ENCODE measurements at places on chromosomes 5 and 9.

GRCh38 chr9:35636135-35636876, 14.4 kb downstream of the SIT1 start:
- no peak for DNase-seq

DNA sequence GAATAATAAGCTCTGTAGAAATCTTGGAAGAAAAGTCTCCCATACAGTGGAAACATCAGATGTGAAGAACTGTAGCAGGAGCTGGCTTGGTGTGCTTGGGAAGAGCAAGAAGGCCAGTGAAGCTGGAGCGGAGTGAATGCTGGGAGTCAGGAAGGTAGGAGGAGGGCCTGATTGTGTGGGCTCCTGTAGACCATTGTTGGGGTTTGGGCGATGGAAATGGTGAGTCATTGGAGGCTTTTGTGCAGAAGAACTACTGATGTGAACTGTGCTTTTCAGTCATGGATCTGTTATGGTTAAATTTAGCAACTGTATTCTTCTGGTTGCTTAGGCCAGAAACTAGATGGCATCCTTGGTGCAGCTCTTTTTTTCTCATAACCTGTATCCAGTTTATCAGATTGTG, 2.3 kb downstream of the ICE1 start:
- no peak for DNase-seq

DNA sequence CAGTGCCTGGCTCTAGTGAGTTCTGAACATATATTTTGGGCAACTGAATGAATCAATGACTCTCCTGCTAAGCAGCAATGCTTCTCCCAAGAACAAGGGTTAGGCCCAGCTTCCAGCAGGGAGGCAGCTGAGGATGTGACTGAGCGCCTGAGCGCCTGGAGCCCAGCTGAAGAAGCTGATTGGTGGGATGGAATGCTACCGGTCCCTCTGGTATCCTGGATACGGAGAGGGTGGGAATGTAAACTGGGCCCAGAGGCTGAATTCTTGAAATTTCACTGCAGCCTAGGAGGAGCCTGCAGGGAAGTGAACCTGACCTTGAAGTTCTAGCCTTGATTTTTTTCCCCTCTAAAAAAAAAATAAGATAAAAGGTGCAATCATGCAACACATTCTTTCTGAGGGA, 43.2 kb downstream of the WWC1 start:
- peak; percentile 47 for DNase-seq

GRCh38 chr5:88539693-88540365, 271.2 kb upstream of the TMEM161B start:
- no peak for DNase-seq

DNA sequence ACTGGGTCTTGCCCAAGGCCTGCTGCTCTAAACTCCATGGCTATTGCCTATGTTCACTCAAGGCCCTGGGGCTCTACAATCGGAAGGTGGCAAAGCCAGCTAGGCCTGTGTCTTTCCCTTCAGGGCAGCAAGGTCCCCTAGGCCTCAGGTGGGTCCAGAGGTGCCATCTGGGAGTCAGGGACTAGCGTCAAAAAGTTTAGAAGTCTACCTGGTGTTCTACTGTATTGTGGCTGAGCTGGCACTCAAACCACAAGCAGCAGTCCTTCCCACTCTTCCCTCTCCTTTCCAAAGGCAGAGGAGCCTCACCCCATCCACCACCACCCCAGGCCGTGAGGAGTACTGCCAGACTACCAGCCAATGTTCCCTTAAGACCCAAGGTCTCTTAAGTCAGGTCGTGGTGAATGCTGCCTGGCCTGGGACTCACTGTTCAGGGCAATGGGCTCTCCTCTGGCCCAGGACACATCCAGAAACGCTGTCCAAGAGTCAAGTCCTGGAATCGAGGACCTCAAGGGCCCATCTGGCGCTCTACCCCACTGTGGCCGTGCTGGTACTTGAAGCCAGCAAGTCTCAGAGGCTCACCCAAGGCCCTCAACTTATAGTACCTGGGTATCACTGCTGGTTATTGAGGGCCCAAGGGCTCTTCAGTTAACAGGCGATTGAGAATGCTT, 13.0 kb upstream of the SARDH start:
- DNase-seq: no peak

DNA sequence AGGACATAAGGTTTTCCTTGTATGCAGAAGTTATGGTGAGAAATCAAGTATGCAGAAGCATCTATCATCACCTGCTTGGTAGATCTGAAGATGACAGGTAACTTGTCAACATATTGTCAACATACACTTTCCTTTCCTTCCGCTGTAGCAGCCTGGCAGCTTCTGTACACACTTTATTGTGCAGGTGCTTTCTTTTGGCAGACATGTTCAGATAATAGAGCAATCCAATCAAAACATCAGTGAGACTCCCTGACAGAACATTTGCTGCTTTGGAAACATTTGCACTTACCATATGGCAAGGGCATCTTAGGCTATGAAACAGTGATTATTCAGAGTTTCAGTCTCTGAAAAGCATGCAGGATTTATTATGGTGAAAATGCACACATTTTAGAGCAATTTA, 161.1 kb upstream of the CDH12 start:
- DNase-seq: no peak

GRCh38 chr9:23766613-23767012, 59.4 kb downstream of the ELAVL2 start:
- no peak for DNase-seq

DNA sequence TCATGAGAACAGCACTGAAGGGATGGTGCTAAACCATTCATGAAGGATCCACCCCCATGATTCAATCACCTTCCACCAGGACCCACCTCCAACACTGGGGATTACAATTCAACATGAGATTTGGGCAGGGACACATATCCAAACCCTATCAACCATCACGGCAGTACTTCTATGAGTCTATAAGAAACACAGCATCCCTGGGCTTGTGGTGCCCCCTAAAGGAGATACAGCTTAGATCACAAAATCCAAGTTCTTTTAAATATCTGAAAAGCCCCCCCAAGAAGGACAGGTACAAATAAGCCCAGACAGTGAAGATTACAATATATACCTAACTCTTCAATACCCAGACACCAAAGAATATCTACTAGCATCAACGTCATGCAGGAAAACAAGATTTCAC, 233.7 kb upstream of the ADRA1B start:
- no peak for DNase-seq

- DNase-seq: no peak
Observed at GRCh38 chr9:133186736-133187135, 22.3 kb downstream of the OBP2B start.

DNA sequence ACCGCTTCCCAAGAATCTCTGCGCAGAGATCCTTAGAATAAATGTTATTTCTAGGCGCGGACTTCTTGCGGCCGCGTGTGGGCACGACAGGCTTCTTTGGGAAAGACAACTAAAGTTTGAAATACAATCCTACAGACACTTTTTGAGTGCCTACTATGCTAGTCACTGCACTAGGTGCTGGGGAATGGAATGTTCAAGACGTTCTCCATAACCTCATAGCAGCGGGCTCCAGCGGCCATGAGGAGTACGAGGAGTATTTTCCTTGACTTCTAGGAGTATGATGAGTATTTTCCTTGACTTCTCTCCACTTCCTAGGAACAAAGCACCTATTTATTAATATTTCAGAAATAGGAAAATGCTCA, 636 bp upstream of the PWWP2A start:
- DNase-seq: no peak

GRCh38 chr5:77643654-77644370, 5.3 kb upstream of the OTP start:
- DNase-seq: no peak

- DNase-seq: peak; percentile 21
Observed at GRCh38 chr5:134647750-134648424, 698 bp upstream of the SEC24A start.

DNA sequence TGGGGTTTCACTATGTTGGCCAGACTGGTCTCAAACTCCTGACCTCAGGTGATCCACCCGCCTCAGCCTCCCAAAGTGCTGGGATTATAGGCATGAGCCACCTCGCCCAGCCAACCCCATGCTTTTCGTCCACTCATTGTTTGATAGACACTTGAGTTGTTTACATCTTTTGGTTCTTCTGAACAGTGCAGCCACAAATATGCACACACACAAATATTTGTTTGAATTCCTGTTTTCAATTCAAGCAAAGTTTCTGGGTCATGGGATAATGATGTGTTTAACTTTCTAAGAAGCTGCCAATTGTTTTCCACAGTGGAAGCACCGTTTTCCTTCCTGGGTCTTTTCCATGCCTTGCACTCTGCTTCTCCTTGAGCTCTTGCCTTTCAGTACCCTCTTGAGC, 6.8 kb upstream of the PAEP start:
- no peak for DNase-seq

GRCh38 chr5:169701910-169702451, 64.9 kb downstream of the DOCK2 start:
- DNase-seq: no peak

- DNase-seq: no peak
Observed at GRCh38 chr5:148641735-148642134, 12.6 kb downstream of the HTR4 start.

DNA sequence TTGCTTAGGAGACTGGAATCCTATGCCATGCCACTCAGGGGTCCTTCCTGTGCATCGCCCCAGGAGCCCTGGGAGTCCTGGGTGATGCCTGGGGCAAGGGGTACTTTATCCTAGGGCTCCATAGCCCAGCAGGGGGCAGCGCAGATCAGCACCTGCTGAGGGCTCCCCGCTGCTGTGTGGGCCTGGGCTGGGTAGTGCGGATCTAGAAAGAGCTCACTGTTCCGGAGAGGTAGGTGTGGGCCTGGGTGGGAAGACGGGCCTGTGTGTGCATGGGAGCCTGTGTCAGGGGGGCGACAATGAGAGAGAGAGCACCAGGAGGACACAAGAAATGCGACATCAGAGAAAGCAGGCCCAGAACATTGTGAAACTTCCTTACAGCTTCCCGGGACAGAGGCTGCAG, 11.4 kb upstream of the DAB2IP start:
- no peak for DNase-seq

Measured in AG04449 (cell line).